ENCODE measurements at places on chromosomes 5 and 9. TPM values are rescaled to one million over a fixed set of nuclear protein-coding genes. Genes with fewer than 3 reads are reported as not detected.

GRCh38 chr9:129401623-129402370 lies 219.1 kb downstream of the C9orf50 start:
- DNase-seq, result no peak

GNA14 gene
- not detected for total RNA-seq

FANCC gene
- 5.7 TPM for total RNA-seq

GRCh38 chr9:81676395-81676794 lies 13.0 kb downstream of the TLE1 start:
- DNase-seq, result no peak

Data from naive thymus-derived CD4-positive, alpha-beta T cell (primary cell).